ENCODE measurements at places on chromosomes 13 and 19. TPM values are rescaled to one million over a fixed set of nuclear protein-coding genes. Genes with fewer than 3 reads are reported as not detected.

Gene REEP6
- 1.3 TPM for total RNA-seq

Gene TTYH1
- total RNA-seq = not detected

GRCh38 chr19:15779756-15780476 lies 7.5 kb upstream of the OR10H5 start:
- no peak overlapping the region for H3K4me3 ChIP-seq
- H3K36me3 ChIP-seq = no peaks in the 10 kb centered on the region
- H3K27me3 ChIP-seq = no peaks in the 10 kb centered on the region
- no peak for DNase-seq
- H3K27ac ChIP-seq = no peak overlapping the region

- peaks cover 71% of the 10 kb centered on the region for H3K4me1 ChIP-seq
- no peaks in the 10 kb centered on the region for H3K27me3 ChIP-seq
- peaks cover 2% of the 10 kb centered on the region for H3K36me3 ChIP-seq
- H3K4me3 ChIP-seq = no peak overlapping the region
- peak overlapping the region; percentile 95 for H3K27ac ChIP-seq
- no peak for DNase-seq
Measured at GRCh38 chr19:13054626-13055212, 47.9 kb downstream of the LYL1 start.

- H3K27me3 ChIP-seq = peaks cover 2% of the 10 kb centered on the region
- peak; percentile 98 for DNase-seq
Measured at GRCh38 chr13:40109351-40109844, 453.9 kb downstream of the COG6 start.

GRCh38 chr13:114279758-114280355 lies 1.5 kb upstream of the UPF3A start:
- H3K27ac ChIP-seq = no peak overlapping the region
- DNase-seq = no peak
- no peaks in the 10 kb centered on the region for H3K27me3 ChIP-seq
- no peak overlapping the region for H3K4me3 ChIP-seq
- peaks cover 8% of the 10 kb centered on the region for H3K4me1 ChIP-seq

- peaks cover 31% of the 10 kb centered on the region for H3K36me3 ChIP-seq
- no peak overlapping the region for H3K4me3 ChIP-seq
- no peaks in the 10 kb centered on the region for H3K4me1 ChIP-seq
- no peak for DNase-seq
Measured at GRCh38 chr19:10639836-10640235, 14.3 kb upstream of the ILF3 start.
